ENCODE measurements at places on chromosomes 5 and 9.
A peak's percentile ranks its signal among the peaks of the same experiment; 100 is the strongest.

DNA sequence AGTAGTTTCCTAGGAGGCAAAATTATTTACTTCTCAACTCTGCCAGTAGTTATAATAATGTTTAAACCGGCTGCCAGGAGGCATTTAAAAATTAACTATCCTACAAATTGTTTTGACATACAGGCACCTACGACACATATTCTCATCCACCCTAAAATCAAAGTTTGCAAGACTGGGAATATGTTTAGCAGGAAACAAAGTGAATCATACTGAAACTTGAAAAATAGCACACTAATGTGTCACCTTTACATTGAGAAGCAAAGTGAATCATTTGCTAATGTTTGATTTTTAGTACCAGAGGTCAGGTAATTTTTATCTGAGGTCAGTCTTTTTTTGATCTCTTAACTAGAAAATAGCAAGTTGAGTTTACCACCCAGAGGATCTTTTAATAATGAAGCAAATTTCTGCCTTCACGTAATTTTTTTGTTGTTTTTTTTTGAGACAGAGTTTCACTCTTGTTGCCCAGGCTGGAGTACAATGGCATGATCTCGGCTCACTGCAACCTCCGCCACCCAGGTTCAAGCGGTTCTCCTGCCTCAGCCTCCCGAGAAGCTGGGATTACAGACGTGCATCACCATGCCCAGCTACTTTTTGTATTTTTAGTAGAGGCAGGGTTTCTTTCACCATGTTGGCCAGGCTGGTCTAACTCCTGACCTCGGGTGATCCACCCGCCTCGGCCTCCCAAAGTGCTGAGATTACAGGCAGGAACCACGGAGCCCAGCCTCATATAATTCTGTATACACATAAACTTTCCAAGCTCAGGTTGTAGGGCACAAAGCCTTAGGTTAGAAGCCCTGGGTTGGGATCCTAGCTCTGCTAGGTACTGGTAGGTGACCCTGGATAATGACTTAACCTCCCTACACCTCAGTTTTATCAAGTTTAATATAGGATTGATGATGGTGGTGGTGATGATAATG is 124.3 kb downstream of the UGCG start:
- no peak for DNase-seq

GRCh38 chr9:16718952-16719351 is 151.5 kb downstream of the BNC2 start:
- no peak for DNase-seq

- DNase-seq, result no peak
These were observed 168.8 kb upstream of the RAI14 start for GRCh38 chr5:34487159-34487879.

DNA sequence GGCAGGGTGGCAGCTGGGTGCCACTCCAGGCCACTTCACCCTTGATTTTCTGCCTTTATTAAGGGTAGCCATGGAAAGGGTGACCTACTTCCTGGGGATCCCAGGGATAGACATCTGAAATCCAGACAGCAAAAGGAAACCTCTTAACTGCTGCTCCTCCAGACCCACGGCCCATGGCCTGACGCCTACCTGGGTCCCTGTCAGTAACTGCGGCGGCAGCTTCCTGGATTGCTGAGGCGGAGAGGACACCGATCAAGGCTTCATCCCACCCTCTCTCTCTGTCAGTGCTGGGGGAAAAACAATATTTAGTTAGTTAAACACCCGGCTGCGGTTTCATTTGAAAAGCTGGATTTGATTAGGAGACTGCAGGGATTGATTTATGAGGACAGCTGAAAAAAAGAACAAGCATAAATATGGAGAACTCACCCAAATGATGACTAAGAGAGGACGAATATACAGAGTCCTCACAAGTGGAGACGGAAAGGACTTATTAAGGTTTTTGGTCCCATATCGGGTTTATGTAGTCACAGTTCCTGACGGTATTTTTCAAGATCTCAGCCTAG is 158.7 kb upstream of the KLF4 start:
- no peak for DNase-seq

- DNase-seq, result no peak
These were observed 63.4 kb downstream of the AUH start for GRCh38 chr9:91298311-91298710.

DNA sequence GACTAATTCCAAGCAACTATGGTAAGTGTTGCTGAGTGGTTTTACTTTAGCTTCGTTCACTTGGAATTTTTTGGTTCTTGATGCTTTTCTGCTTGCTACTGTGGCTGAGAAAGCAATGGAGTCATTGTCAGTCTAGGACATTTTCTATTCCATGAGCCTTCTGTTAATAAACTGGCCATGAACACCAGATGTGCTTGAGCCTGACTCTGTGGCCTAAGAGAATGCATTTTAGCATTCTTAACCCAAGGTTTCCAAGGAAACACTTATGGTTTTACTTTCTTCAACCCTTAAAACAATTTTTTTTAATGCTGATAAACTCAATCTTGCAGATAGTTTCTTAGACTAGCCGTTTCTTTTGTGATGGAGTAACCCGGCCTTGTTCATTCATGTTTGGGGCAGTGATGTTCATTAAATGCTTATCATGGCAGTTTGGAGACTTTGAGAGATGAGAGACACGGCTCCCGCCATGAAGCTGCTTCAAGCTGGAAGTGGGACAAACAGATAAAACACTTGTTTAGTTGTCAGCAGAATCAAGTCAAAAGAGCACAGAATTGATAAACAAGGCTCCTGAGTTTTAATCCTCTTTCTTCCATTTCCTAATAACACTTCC is 42.4 kb downstream of the OSTF1 start:
- no peak for DNase-seq

DNA sequence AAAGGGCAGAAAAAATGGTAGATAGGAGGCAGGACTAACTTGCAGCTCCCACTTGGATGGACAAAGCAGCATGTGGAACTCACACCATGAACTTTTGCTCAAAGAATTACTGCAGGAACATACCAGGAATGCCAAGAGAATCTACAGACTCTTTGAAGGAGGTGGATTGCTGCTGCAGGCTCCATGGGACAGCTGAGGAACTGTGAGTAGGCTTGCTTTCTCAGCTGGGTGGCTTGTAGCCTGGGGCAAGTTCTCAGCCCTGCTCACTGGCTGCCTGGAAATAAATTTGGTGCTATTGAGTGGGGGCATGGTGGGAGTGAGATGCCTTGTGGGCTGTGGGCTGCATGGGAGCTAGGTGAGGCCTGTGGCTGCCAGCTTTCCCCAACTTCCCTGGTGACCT is 574.5 kb downstream of the PRELID2 start:
- DNase-seq, result no peak

DNA sequence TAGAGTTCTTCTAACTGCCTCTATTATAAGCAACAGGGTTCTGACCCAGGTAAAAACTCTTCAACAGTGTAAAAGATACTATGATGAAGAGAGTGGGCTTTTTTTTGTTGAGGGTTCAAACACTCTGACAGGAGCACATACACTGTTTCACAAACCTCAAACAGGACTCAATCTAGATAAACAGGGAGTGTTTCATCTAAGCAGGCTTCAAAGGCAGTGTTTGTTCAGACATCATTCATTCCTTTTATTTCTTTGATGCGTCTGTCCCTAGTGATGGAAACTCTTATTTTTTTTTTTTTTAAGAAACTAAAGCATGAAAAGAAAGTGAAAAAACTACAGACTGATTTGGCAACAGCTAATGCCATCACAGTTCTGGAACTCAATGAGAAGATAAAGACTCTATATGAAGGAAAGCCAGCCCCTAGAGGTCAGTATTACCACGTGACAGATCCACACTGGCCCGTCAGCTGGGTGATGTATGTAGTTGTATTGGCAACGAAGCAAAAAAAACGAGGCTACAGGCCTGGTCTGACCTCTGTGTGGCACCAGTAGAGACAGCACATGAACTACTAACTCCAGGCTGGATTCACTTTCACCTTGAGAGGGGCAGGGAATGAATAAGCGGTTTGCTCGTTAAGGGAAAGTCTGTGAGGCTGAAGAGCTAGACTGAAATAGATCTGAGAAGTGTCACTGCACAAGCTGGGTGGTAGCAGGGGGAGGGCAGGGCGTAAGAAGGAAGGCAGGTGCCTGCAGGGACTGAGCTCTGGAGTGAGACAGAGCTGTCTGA is 172.2 kb downstream of the CCDC192 start:
- DNase-seq, result peak; percentile 40

DNA sequence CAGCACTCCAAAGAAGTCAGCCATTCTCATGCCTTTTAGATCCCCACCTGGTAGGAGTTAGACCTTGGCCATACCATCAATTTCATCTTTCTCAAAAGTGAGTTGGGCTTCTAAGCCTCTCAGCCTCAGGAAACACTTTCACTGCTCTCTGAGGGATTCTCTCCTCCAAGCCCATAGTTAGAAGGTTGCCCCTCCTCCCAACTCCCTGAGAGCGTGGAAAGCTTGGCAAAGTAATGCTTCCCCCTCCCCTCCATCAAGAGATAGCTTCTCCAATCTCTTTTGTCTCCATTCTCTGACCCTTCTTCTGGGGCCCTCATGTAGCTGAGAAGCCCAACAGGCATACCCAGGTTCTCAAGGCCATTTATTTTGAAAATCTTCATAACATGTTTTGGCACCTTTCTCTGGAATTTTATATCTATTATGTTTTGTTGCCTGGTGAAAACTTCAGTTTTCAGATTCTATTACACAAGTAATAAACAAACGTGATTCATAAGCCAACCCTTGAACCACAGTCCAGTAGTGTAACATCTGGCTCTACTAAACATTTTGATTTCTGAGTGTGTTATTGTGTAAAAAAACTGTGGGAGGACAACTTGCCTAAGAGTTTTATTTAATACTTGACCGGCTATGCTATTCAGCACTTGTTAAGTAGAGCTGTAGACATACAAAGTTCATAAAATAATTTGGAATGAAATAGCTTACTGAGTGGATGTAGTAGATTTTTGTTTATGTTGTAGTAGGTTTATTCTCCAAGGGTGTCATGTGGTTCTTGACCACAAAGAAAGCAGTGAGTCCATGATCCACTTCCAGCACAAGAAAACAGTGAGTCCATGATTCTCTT is 17.1 kb downstream of the LVRN start:
- no peak for DNase-seq

GRCh38 chr9:111527347-111527746 is 2.4 kb downstream of the ZNF483 start:
- no peak for DNase-seq

DNA sequence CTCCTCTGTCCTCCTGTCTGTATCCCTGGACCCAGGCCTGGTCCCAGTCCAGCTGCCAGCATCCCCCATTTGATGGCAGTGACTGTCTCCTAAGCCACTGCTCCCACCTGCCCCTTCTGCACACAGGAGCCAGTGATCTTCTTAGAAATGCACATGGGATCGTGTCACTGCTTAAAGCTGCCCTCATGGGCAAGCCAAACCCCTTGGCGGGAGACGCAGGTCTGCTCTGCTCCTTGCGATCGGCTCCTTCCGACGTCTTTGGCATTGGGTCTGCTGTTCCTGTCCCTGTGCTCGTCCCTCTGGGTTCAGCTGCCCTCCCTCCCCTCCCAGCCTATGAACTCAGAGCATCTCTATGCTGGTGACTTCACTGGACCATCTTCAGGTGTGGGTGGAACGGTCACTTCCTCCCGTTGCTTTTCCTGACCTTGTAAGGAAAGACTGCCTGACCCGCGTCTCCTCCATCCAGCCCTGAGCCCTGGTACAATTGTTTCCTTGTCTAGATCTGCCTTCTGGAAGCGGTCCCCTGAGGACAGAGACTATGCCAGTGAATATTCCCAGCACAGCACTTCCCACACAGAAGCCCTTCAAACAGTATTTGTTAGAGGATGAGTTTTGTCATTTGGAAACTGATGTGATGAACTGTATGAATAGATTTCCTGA is 116.5 kb downstream of the ZNF354C start:
- no peak for DNase-seq

DNA sequence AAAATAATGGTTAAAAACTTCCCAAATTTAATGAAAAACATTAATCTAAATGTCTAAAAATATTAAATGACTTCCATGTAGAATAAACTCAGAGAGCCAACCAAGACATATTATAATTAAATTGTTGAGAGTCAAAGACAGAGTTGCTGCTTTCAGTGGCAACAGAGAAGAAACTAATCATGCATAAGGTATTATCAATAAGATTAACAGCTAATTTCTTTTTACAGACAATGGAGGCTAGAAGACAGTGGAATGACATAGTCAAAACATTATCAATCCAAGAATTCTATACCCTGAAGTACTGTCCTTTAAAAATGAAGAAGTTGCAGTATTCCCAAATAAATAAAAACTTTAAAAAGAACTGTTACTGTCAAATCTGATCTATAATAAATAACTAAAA is 268.7 kb downstream of the IRX2 start:
- no peak for DNase-seq

DNA sequence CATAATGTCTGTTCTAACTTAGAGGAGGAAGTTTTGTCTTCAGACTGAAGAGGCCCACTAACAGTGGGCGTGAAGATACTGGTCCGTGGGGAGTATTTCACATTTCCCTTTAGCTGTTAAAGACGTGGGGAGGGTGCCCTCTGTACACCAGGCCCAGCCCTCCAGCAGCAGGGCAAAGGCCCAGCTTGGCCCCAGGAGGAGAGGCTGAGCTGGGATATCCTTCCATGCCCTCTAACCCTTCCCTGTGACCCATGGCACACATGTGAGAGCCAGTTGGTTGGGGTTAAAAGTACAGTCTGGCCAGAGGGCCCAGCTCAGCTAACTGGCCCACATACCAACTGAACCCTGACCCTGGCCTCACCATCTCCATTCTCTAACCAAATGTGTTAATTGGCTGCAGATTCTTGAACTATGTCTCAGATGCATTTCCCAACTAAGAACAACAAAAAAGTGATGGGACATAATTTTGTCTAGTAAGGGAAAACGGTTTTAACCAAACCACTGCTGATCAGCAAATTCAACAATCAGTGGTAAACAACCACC is 74.4 kb downstream of the LHFPL2 start:
- no peak for DNase-seq

GRCh38 chr5:82992646-82993045 is 84.5 kb downstream of the TMEM167A start:
- DNase-seq, result no peak

DNA sequence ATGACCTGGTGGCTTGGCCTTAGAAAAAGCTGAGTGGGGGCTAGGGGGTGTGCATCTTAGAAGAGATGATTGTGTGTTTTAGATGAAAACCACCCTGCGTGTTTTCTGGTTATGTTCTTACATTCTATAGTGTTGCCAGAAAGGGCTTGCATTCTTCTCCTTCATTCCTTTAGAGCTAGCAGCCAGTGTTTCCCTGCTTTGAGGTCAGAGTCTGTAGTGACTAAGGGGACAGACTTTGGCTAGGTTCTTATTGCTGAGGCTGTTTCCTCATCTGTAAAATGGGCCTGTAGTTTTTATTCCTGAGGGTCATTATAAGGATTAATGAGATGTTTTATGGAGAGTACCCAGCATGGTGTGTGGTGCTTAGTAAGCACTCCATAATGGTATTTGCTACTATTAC is 6.4 kb downstream of the MAST4 start:
- DNase-seq, result no peak

DNA sequence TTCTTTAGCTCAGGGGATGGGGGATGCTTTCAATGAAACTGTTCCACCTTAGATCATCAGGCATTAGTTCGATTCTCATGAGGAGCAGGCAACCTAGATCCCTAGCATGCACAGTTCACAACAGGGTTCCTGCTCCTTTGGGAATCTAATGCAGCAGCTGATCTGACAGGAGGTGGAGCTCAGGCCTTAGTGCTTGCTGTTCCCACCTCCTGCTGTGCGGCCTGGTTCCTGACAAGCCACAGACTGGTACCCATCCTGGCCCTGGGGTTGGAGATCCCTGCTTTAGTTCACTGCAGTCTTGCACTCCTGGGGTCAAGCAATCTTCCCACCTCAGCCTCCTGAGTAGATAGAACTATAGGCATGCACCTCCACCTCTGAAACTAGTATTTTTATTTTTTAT is 1369.8 kb upstream of the NUDT12 start:
- no peak for DNase-seq

- peak; percentile 48 for DNase-seq
These were observed 3.4 kb downstream of the PDLIM4 start for GRCh38 chr5:132260714-132261551.

GRCh38 chr9:131464354-131465000 is 38.2 kb upstream of the POMT1 start:
- DNase-seq, result peak; percentile 65
